ENCODE measurements at places on chromosomes 12 and 14. TPM values are rescaled to one million over a fixed set of nuclear protein-coding genes. Genes with fewer than 3 reads are reported as not detected.

Gene ASPG
- not detected for total RNA-seq

Gene ENDOU
- total RNA-seq, result 0.32 TPM

Gene PLBD1
- 36.3 TPM for total RNA-seq

Gene DNAH10
- total RNA-seq, result 2.2 TPM

Gene CLEC1A
- total RNA-seq, result 7.2 TPM

- H3K27ac ChIP-seq, result no peak overlapping the region
- no peaks in the 10 kb centered on the region for H3K4me1 ChIP-seq
- H3K4me3 ChIP-seq, result no peak overlapping the region
- DNase-seq, result no peak
- H3K27me3 ChIP-seq, result no peaks in the 10 kb centered on the region
These were observed 21.7 kb upstream of the RFC5 start for GRCh38 chr12:117994551-117995438.

GRCh38 chr12:51330186-51330585, 6.2 kb upstream of the BIN2 start:
- no peaks in the 10 kb centered on the region for H3K27me3 ChIP-seq
- H3K27ac ChIP-seq, result no peak overlapping the region
- H3K36me3 ChIP-seq, result no peaks in the 10 kb centered on the region
- no peak overlapping the region for H3K4me3 ChIP-seq
- H3K4me1 ChIP-seq, result peaks cover 22% of the 10 kb centered on the region

GRCh38 chr12:132729541-132730320, 19.1 kb downstream of the PGAM5 start:
- H3K27me3 ChIP-seq, result no peaks in the 10 kb centered on the region
- H3K4me1 ChIP-seq, result no peaks in the 10 kb centered on the region
- DNase-seq, result no peak
- peak overlapping the region; percentile 64 for H3K27ac ChIP-seq

GRCh38 chr12:124453419-124454351, 113.7 kb downstream of the NCOR2 start:
- peak overlapping the region; percentile 88 for H3K27ac ChIP-seq
- no peak overlapping the region for H3K4me3 ChIP-seq
- no peaks in the 10 kb centered on the region for H3K27me3 ChIP-seq
- peak; percentile 95 for DNase-seq
- H3K36me3 ChIP-seq, result peaks cover 48% of the 10 kb centered on the region

GRCh38 chr14:32426586-32427388, 97.7 kb downstream of the AKAP6 start:
- H3K27ac ChIP-seq, result no peak overlapping the region
- no peak for DNase-seq
- H3K27me3 ChIP-seq, result no peaks in the 10 kb centered on the region
- H3K4me3 ChIP-seq, result no peak overlapping the region
- H3K36me3 ChIP-seq, result no peaks in the 10 kb centered on the region

DNA sequence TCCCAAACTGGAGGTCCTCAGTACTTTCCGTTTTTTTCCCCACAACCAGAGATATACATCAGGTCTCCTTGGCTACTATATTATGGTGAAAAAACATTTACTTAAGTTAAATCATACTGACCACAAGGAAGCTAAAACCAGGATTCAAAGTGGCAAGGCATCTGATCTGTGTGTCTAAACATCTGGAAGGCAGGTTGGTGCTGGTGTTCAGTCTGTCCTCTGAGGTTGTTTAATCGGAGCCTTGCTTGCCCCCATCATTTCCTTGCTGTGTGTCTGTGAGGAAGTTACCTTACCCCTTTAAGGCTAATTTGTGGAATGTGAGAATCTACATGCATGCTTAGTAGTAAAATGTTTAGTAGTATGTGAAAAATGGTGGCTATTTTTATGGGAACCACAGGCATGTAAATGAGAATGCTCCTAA, 75.6 kb downstream of the GALNT4 start:
- H3K27ac ChIP-seq, result no peak overlapping the region
- no peak for DNase-seq
- H3K4me3 ChIP-seq, result no peak overlapping the region

DNA sequence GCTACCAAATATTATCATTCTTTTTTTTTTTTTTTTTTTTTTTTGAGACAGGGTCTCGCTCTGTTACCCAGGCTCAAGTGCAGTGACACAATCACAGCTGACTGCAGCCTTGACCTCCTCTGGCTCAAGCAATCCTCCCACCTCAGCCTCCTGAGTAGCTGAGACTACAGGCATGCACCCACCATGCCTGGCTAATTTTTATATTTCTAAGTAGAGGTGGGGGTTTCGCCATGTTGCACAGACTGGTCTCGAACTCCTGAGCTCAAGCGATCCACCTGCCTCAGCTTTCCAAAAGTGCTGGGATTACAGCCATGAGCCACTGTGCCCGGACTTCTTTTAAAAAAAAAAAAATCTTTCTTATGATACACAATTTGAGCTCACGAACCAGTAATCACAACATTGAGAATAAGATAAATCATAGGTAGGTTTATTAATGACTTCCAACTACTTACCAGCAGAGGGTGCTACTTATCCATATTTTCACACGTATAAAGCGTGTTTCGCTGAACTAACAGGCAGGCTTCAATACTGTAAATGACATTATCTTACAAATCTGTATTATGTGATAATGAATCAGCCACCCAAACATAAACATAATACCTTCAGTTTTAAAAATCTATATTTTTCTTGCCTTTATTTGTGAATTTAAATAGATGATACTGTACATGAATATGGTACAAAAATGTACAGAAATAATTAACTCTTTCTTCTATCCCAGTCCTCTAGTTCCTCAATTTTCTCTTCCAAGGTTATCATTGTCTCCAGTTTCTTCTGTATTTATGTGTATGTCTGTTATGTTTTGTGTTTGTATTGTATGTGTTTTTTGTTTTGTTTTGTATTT, 42.5 kb upstream of the BCAT1 start:
- H3K27me3 ChIP-seq, result no peaks in the 10 kb centered on the region
- no peak overlapping the region for H3K4me3 ChIP-seq
- no peaks in the 10 kb centered on the region for H3K36me3 ChIP-seq
- H3K27ac ChIP-seq, result no peak overlapping the region
- peaks cover 10% of the 10 kb centered on the region for H3K4me1 ChIP-seq

GRCh38 chr12:86456241-86456640, 200.1 kb upstream of the MGAT4C start:
- no peaks in the 10 kb centered on the region for H3K4me1 ChIP-seq
- no peaks in the 10 kb centered on the region for H3K27me3 ChIP-seq
- DNase-seq, result no peak
- H3K36me3 ChIP-seq, result no peaks in the 10 kb centered on the region
- no peak overlapping the region for H3K4me3 ChIP-seq

DNA sequence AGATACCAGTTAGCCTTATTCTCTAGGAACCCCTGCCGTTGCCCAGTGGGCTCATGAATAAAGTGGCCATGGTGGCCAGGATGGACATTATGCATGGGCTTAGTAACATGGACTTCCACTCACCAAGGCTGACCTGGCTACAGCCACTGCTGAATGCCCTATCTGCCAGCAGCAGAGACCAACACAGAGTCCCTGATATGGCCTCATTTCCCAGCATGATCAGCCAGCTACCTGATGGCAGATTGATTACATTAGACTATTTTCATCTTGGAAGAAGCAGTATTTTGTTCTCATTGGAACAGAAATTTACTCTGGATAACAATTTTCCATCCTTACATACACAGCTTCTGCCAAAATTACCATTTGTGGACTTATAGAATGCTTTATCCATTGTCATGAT, 16.2 kb upstream of the LPCAT3 start:
- DNase-seq, result no peak
- H3K4me1 ChIP-seq, result no peaks in the 10 kb centered on the region
- H3K27ac ChIP-seq, result no peak overlapping the region
- no peaks in the 10 kb centered on the region for H3K36me3 ChIP-seq
- H3K4me3 ChIP-seq, result no peak overlapping the region

DNA sequence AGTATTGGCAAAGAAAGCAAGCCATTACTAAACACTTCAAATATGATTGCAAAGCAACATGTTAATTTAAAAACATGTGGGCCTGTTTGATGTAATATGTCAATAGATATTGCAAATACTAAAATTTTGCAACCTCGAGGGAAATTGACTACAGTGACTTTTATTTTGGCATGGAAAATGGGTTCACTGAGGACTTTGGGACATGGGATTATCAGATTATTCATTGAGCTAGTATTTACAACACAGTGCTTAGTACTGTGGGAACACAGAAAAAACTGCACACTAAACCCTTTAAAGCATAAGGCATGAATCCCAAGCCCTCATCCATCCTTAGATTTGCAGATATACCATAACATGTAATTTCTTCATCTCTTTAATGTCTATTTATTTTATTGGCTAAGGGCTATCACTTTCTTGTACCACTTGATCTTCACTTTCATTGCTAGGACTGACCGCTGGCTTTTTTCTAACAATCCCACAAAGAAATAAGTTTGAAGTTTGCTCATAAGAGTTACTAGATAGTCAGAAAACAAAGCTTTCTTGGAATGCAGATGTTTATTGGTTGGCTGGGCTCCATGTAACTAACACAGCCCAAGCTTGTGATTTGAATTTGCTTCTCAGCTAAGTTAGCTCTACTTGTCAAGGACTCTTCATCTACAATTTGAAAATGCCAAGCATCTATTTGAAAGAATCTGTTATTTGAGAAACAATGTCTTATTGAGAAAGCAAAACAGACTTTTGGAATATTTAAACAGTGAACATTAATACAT, 48.7 kb downstream of the PPFIBP1 start:
- H3K36me3 ChIP-seq, result no peaks in the 10 kb centered on the region
- no peak overlapping the region for H3K4me3 ChIP-seq
- H3K27ac ChIP-seq, result no peak overlapping the region
- peaks cover 10% of the 10 kb centered on the region for H3K4me1 ChIP-seq

DNA sequence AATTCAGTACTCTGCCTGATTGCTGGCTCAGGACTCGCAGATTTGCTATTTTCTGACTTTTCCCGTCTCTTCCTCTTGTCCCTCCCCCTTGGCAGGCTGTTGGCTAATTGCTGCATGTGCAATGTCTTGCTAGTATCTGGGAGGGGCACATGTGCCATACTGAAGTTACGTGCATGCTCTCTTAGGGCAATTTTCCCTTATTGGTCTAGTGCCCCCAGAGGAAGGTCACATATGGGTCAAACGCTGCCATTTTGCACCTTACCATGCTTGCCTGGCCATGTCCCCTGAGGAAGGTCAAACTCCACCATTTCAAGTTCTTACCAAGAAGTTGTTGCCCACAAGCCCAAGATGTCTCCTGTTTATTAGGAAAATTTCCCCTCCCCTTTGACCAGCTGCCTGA, 13.9 kb upstream of the ERC1 start:
- no peaks in the 10 kb centered on the region for H3K4me1 ChIP-seq
- no peaks in the 10 kb centered on the region for H3K36me3 ChIP-seq
- no peak overlapping the region for H3K4me3 ChIP-seq
- no peak for DNase-seq
- no peaks in the 10 kb centered on the region for H3K27me3 ChIP-seq

- H3K36me3 ChIP-seq, result no peaks in the 10 kb centered on the region
- H3K27me3 ChIP-seq, result no peaks in the 10 kb centered on the region
- no peak overlapping the region for H3K27ac ChIP-seq
These were observed 52.8 kb downstream of the AKAP6 start for GRCh38 chr14:32381869-32382268.

DNA sequence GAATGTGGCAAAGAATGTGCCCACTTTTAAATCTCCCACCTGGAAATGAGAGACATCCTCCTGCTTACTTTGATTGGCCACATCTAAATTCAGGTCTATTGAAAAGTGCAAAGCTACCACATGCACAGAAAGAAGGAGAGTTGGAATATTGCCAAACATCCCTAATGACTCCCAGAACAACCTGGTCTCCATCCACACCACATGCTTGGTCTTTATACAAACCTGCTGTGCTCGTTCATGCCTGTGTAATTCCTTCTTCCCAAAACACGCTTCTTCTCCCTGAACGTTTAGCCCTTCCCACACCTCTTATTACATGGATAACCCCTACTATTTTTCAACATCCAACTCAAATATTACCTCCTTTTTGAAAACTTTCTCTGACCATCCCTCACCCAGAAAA, 66.2 kb upstream of the BCL2L14 start:
- H3K4me1 ChIP-seq, result peaks cover 22% of the 10 kb centered on the region
- no peaks in the 10 kb centered on the region for H3K36me3 ChIP-seq
- H3K27ac ChIP-seq, result no peak overlapping the region
- DNase-seq, result no peak
- H3K27me3 ChIP-seq, result no peaks in the 10 kb centered on the region

DNA sequence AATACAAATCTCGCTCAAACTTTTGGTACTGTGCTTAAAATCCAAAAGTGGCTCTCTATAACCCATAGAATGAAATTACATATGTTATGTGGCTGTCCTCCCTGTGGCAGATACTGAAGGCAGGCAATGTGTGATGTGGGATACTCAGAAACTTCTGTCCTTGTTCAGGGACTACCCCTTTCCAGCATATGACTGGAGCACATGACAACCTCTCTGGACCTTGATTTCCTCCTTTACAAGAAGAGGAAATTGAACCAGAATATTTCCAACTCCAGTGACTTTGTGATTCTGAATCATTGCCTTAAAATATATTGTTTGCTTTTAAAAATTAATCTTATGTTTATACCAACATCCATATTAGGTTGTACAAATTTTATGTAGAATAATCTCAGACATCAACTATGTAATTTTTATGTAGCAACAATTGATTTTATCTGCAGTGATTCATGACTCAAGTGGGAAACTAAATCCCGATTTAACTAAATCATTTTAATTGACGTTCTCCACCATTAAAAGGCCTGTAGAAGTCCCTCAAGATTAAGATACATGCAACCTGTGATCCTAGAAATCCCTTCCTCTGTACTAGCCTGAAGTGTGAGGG, 162.4 kb downstream of the AKAP6 start:
- H3K27ac ChIP-seq, result no peak overlapping the region
- no peak overlapping the region for H3K4me3 ChIP-seq
- H3K4me1 ChIP-seq, result no peaks in the 10 kb centered on the region
- DNase-seq, result no peak

GRCh38 chr14:60183138-60183537, 17.9 kb upstream of the DHRS7 start:
- no peak overlapping the region for H3K27ac ChIP-seq
- DNase-seq, result no peak
- H3K4me3 ChIP-seq, result no peak overlapping the region
- H3K36me3 ChIP-seq, result no peaks in the 10 kb centered on the region
- H3K27me3 ChIP-seq, result no peaks in the 10 kb centered on the region

DNA sequence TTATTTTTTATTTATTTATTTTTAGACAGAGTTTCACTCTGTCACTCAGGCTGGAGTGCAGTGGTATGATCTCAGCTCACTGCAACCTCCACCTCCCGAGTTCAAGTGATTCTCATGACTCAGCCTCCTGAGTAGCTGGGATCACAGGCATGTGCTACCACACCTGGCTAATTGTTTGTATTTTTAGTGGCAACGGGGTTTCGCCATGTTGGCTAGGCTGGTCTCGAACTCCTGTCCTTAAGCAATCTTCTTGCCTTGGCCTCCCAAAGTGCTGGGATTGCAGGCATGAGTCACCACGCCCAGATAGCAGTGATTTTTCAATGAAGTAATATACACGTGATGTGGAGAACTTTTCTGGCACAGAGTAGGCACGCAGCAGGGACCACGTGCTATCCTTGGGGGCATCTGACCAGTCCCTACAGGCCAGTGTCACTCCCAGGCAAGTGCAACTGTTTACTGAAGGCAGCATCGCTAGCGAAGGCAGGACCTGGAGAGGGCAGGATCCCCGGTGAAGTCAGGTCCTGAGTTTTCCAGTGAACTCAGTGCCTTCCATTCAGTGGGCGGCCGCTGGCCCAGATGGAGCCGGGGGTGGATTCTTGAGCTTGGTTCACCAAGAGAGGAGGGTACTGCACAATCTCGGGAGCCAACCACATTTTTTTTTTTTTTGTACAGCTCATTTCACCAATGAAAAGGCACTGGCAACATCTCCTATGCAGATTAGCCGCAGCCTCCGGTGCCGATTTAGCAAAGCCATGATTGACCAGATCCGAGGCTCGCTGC, 11.1 kb upstream of the CLMN start:
- H3K4me3 ChIP-seq, result no peak overlapping the region
- no peaks in the 10 kb centered on the region for H3K36me3 ChIP-seq
- H3K27ac ChIP-seq, result no peak overlapping the region
